PC-3 (cell line): ENCODE measurements at places on chromosomes 11 and 22. TPM values are rescaled to one million over a fixed set of nuclear protein-coding genes. Genes with fewer than 3 reads are reported as not detected.

GRCh38 chr11:59842316-59842715 lies 3.0 kb downstream of the CBLIF start:
- H3K36me3 ChIP-seq: no peaks in the 10 kb centered on the region
- DNase-seq: no peak
- no peak overlapping the region for H3K27ac ChIP-seq

DNA sequence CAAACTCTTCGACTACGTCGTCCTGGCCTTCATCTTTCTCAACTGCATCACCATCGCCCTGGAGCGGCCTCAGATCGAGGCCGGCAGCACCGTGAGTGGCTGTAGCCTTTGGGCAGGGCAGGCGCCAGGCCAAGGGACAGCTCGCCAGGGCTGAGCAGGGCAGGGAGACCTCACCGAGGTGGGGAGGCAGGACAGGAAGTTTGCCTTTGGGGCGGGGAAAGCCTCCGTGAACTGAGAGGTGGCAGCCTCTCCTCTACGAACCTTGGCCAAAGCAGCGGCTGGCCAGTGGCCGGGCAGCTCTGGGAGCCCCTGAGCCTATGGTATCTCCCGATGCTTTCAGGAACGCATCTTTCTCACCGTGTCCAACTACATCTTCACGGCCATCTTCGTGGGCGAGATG lies 93.2 kb downstream of the CACNA1I start:
- no peaks in the 10 kb centered on the region for H3K27me3 ChIP-seq
- H3K27ac ChIP-seq: no peak overlapping the region
- DNase-seq: peak; percentile 55
- no peaks in the 10 kb centered on the region for H3K36me3 ChIP-seq
- peaks cover 4% of the 10 kb centered on the region; the same call in 1 of the 2 replicates for H3K4me1 ChIP-seq

DNA sequence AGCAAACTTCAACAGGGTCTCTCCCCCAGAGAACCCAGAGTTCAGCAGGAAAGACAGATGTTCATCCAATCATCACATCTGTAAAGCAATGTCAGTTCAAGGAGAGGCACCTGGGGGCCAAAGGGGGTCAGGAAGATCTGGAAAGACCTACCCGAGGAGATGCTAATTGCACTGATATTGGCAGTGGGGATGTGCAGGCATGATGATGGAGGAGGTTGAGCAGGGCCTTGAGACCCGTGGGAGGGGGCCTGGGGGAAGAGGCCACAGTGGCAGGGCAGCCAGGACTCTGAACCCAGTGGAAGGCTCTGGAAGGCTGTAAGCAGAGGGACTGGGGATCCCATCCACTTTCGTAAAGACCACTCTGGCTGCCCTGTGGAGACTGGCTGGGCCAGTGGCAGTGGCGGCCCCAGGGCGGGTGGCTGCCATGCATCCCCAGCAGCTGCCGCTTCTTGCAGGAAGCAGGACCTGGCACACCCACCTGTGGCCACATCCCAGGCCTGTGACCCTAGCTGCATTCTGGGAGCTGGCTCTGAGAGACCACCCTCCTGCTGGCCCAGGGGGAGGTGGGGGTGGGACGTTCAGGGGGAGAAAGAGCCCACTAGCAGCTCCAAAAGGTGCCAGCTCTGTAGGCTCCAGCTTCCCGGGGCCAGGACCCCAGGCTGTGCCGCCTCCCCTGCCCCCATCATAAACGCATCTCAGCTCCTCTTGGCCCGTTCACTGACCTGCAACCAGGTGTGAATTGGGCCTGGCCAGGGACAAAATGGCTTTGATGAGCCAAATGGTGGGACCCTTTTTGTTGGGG lies 59.9 kb upstream of the FGF3 start:
- H3K4me1 ChIP-seq: no peaks in the 10 kb centered on the region
- H3K27ac ChIP-seq: no peak overlapping the region
- no peak for DNase-seq
- no peaks in the 10 kb centered on the region for H3K27me3 ChIP-seq
- H3K4me3 ChIP-seq: no peak overlapping the region

GRCh38 chr11:130906616-130907015 lies 9.7 kb downstream of the SNX19 start:
- DNase-seq: no peak
- no peaks in the 10 kb centered on the region for H3K27me3 ChIP-seq
- H3K4me1 ChIP-seq: peaks cover 16% of the 10 kb centered on the region
- peaks cover 53% of the 10 kb centered on the region for H3K36me3 ChIP-seq

USP2 gene
- 0.92 and 1.8 TPM in 2 replicates for total RNA-seq

GRCh38 chr11:121544956-121545355 lies 92.2 kb upstream of the SORL1-AS1 start:
- H3K4me1 ChIP-seq: no peaks in the 10 kb centered on the region
- no peaks in the 10 kb centered on the region for H3K27me3 ChIP-seq
- no peak overlapping the region for H3K4me3 ChIP-seq
- H3K36me3 ChIP-seq: peaks cover 24% of the 10 kb centered on the region

DNA sequence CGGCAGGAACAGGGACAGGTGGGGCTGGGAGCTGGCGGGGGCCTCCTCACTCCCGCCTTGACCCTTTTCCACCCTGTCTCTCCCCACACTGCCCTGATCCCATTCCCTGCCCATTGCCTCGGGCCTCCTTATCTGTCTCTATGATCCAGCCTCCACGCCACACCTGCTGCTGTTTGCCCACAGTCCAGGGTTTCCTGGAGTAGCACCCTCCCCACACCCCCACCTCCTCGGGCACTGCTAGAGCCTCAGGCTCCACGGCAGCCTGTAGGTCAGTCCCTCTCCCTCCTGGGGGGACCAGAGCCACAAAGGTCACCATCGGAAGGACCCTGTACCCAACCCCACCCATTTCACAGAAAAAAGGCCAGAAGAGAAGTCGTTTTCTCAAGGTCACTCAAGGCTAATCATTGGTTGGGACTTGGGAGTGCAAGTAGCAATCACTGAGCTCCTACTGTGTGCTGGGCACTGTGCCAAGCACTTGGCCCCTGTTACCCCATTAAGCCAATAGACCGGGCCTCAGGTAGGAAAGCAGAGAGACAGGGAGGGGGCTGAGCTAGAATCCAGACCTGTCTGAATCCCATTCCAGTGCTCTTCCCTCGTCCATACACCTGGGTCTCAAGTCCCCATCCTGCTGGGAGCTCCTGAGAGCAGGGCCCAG lies 71.8 kb downstream of the PDE2A start:
- H3K36me3 ChIP-seq: no peaks in the 10 kb centered on the region
- no peaks in the 10 kb centered on the region; the same call in 1 of the 2 replicates for H3K27me3 ChIP-seq
- H3K4me1 ChIP-seq: 0 out of 2 replicates have a peak, but pooled peaks cover 5% of the 10 kb centered on the region
- no peak overlapping the region for H3K4me3 ChIP-seq

DCHS1 gene
- under 0.01 TPM in 1 of 2 replicates, not detected in the other for total RNA-seq

MTMR3 gene
- total RNA-seq: 12.1 and 17.3 TPM in 2 replicates

SCO2 gene
- total RNA-seq: 5.7 and 5.8 TPM in 2 replicates

- H3K4me1 ChIP-seq: peaks cover 13% of the 10 kb centered on the region
- no peak overlapping the region for H3K27ac ChIP-seq
- peaks cover 36% of the 10 kb centered on the region for H3K36me3 ChIP-seq
- no peak overlapping the region for H3K4me3 ChIP-seq
- DNase-seq: peak; percentile 79
- H3K27me3 ChIP-seq: no peaks in the 10 kb centered on the region
These were observed 33.1 kb downstream of the DDX10 start for GRCh38 chr11:108697872-108698473.

GRCh38 chr11:10602945-10603344 lies 34.5 kb upstream of the LYVE1 start:
- H3K27ac ChIP-seq: no peak overlapping the region
- no peak for DNase-seq

- H3K4me3 ChIP-seq: no peak overlapping the region
- H3K27ac ChIP-seq: peak overlapping the region; percentile 92
These were observed 20.4 kb upstream of the EHF start for GRCh38 chr11:34600339-34601084.

DNA sequence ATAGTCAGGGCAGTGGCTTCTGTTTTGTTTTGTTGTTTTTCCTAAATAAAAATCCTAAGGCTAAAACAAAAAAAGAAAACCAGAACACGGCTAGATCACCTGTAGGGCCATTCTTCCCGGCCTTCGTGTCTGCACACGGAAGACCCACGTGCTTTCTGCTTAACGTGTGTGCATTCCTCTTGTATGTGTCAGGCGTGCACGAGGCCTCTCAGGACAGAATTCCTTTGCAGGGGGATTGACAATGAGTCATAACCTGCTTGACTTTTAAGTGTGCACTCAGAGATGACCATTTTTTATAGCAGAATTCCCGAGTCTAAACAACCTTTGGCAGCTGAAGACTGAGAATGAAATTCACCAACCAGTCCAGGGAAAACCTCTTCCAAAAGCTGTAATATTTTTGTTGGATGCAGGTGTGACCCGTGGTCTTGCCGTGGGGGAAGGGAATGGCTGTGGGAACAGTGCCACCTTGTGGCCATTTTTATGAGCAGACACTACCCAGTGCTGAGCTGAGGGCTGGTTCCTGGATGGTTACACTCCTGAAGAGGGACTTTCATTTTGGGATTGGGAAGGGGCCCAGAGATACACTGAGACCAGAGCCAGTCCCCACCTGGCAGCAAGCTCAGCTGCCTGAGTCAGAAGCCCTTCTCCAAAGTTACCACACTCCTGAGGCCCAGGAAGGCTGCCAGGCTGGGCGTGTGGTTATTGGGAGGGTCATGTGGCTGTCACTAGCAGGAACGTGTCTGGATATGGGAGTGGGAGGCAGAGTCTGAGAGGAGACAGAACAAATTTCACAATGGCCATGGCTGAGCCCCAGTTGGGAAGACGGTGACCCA lies 35.7 kb upstream of the DKK3 start:
- peaks cover 5% of the 10 kb centered on the region; the same call in 1 of the 2 replicates for H3K36me3 ChIP-seq
- H3K27me3 ChIP-seq: no peaks in the 10 kb centered on the region
- peaks cover 45% of the 10 kb centered on the region for H3K4me1 ChIP-seq
- peak; percentile 96 for DNase-seq
- peak overlapping the region; percentile 48 for H3K4me3 ChIP-seq
- peak overlapping the region; percentile 95 for H3K27ac ChIP-seq

CELF1 gene
- 80.1 and 92.7 TPM in 2 replicates for total RNA-seq

GRCh38 chr11:113555071-113555619 lies 79.9 kb upstream of the DRD2 start:
- H3K36me3 ChIP-seq: no peaks in the 10 kb centered on the region
- H3K27me3 ChIP-seq: no peaks in the 10 kb centered on the region
- no peak overlapping the region for H3K4me3 ChIP-seq
- H3K27ac ChIP-seq: no peak overlapping the region

GRCh38 chr22:25420471-25420924 lies 144.0 kb upstream of the GRK3 start:
- no peaks in the 10 kb centered on the region for H3K27me3 ChIP-seq
- DNase-seq: no peak
- no peaks in the 10 kb centered on the region for H3K4me1 ChIP-seq

- H3K4me3 ChIP-seq: no peak overlapping the region
- H3K36me3 ChIP-seq: peaks cover 50% of the 10 kb centered on the region
- DNase-seq: peak; percentile 84
- H3K27me3 ChIP-seq: no peaks in the 10 kb centered on the region
These were observed 42.5 kb downstream of the CEP57 start for GRCh38 chr11:95832763-95833162.

- H3K4me1 ChIP-seq: no peaks in the 10 kb centered on the region
- H3K36me3 ChIP-seq: no peaks in the 10 kb centered on the region
- DNase-seq: no peak
- no peak overlapping the region for H3K4me3 ChIP-seq
These were observed 254.6 kb upstream of the CCDC90B start for GRCh38 chr11:83540728-83541127.

DNA sequence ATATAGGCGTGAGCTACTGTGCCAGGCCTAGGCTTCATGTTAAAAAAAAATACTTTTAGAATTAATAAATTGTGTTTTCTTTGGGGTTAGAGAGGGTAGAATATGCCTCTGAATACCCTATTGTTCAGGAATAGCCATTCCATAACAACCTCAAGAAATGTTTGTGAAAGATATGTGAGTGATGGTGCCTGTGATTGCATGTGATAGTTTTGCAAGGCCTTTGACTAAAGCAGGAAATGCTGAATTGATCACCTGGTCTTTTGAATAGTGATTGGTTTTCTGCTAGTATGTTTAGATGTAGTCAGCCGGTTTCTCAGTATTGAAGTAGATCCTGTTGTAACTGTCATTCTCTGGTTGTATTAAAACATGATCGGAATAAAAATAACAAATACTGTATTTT lies 73.4 kb downstream of the UVRAG start:
- H3K4me1 ChIP-seq: no peaks in the 10 kb centered on the region
- no peaks in the 10 kb centered on the region for H3K27me3 ChIP-seq
- H3K36me3 ChIP-seq: peaks cover 5% of the 10 kb centered on the region; the same call in 1 of the 2 replicates
- H3K4me3 ChIP-seq: no peak overlapping the region

TPBGL gene
- not detected in 2 replicates for total RNA-seq
